Cerebellum (tissue), 4 donors: ENCODE measurements at places on chromosomes 1 and 21.

DNA sequence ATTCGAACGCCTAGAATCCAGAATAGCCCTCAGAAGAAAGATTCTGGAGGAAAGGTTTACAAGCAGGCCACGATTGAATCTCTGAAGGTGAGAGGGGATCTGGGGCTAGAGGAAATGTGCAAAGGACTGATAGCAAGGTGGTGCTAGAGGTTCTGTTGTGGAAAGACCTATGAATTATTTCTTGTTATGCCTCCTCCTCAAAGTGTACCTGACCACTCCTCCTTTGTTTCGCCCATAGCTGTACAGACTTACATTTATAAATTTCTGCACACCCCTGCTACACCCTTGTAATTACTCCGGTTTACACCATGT lies 986 bp downstream of the TCEANC2 start:
- DNase-seq = no peak

GRCh38 chr21:41410767-41411448 lies 15.1 kb upstream of the MX1 start:
- no peak for DNase-seq

GRCh38 chr21:34510148-34511142 lies 1.6 kb downstream of the KCNE1 start:
- DNase-seq = no peak

DNA sequence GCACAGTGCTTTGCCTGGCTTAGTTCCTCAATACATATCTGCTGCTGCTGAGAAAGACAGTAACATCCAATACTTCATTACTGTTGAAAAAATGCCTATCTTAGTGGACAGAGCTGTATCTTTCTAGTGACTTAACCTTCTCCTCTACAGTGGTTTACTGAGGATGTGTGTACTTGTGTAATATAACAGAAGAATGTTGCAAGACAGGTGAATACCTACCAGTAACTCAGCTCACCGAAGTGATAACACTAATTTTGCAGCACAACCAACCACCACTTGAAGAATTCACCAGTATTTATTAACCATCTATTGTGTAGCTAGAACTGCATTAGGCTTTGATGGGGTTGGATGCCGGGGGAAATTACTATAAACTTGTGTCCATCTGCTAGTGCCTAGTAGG lies 16.6 kb upstream of the TNN start:
- DNase-seq = no peak

DNA sequence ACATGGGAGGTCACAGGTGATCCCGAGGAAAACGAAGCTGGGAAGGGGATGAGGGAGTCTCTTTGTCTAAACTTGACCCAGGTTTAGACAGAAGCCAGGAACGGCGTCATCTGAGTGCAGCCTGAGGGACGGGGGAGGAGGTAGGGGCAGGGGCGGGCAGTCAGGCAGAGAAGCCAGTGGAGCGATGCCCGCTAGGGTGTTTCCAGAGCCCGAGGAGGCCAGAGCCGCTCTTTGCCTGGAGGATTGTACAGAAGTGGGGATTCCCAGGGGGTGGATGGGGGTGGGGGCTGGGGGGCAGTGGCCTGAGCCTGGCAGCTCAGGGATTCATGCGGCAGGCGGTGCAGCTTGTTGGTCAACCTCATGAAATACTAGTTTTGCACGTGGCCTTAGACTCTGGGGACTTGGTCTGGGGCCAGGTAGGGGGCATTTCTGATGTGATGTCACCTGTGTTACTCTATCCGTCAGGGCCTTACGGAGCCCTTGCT lies 58.4 kb downstream of the VPS26C start:
- no peak for DNase-seq

GRCh38 chr1:53889304-53890298 lies at the start of gene YIPF1:
YIPF1 (minus strand) TSS chr1:53889797; CDS start chr1:53888937, 860 bp downstream.
- DNase-seq = peak; percentile 96

DNA sequence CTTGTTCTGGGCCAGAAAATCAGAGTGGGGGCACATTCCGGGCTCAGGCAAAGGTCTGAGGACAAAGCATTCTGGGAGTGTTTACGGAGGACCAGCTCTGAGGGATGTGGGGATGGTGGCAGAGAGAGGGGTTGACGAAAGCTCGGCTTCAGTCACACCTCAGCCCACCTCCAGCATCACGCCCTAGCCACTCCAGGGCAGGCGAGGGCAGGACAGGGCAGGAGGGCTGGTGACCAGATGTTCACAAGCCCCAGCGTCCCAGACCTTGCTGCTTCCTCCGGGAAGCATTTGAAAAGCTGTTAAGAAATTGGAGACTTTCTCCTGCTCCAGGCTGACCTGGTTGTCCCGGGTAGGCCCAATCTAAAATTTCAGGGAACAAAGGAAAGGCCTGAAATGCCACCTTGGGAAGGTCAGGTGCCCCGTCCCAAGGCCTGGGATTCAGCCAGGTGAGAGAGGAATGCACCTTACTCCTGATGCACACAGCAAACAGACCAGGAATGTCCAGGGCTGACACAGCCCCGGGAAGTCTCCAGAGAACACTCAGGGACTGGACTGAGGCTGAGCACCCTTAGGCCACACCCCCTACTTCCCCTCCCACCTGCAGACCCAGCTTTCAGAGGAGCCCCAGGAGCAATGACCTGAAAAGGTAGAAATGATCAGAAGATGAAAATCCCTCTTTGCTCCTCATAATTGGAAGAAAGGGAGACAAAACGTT lies 71.9 kb upstream of the KLHDC7A start:
- no peak for DNase-seq

DNA sequence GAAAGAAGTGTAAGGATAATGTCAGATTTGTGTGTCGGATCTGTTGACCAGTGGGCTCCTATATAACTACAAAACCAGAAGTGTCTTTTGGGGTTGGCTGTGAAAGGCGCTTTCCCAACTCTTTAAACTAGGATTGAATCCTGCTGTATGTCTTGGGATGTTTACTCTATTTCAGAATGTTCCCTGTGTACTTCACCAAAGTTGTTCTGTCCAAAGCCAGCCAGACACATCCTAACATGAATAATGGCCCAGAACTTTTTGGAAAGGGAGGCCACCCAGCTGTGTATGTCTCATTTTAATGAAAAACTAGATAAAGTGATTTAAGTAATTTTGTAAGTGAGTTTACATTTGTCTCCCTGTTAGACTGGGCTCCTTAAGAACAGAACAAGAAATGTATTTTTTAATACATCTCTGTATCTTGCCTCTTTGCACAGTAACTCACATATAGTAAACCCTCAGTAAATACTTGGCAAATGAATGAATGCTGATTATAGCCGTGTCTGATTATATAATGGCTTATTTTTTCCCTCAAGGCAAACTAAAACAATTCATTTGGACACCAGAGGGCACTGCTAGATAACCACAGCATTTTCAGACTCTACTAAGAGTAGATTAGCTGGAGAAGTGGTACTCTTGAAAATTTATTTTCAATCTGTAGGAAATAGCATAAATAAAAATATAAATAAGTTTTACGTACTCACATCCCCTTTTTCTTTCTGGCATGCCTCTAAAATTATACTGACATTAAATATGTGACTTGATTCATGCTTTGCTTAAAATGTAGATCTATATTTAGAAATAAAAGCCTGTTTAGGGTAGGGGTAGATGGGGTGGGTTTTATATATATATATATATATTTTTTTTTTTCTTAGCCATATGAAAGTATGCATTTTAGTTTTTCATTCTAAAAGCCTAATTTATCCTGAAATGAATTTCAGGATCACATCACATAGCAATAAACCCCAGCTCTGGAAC lies 23.8 kb downstream of the TSEN15 start:
- peak; percentile 75 for DNase-seq

- no peak for DNase-seq
Measured at GRCh38 chr1:36658838-36659237, 176.1 kb upstream of the CSF3R start.

DNA sequence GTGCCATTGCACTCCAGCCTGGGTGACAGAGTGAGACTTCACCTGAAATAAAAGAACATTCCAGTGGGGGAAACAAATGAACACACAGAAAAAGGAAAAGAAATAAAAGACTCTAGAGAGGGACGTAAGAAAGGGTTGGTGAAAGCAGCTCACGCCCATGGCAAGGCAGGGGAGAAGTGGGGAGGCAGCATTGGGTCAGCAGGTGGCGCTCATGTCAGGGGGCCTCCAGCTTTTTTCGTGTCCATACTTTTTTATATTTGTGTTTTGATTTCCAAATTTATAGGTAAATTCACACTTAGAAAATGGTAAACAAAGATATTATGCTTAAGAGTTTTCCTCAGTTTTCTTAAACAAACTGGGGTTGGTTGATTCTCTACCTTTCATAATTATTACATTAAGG lies 45.5 kb downstream of the VPS13D start:
- no peak for DNase-seq

GRCh38 chr21:30027986-30028385 lies 88.2 kb upstream of the GRIK1 start:
- no peak for DNase-seq

- no peak for DNase-seq
Measured at GRCh38 chr1:178344513-178345091, 152.2 kb downstream of the CLEC20A start.

DNA sequence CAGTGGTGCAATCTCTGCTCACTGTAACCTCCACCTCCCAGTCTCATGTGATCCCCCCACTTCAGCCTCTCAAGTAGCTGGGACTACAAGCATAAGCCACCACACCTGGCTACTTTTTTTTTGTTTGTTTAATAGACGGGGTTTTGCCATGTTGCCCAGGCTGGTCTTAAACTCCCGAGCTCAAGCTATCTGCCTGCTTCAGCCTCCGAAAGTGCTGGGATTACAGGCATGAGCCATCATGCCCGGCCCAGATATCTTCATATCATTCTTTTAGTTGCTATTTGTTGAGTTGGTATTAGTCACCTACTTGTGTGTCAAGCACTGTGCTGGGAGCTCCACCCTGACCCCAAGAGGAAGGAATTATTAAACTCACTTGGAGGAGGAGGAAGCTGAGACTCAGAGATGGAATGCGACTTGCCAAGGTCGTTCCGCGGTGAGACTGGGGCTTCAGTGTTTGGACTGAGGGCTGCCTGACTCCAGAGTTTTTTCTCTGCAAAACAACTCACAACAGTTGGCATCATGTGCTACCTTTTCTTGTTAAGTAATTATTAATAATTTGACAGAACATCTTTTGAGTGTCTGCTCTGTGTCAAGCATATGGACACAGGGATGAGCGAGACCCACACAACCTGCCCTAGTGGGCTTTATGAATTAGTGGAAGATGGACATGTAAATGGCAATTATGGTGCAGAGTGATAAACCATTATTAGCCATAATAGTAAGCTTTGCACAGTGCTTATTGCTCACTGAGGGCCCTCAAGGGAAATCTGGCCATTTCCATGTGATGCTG lies 132.0 kb downstream of the FOXD2 start:
- no peak for DNase-seq

DNA sequence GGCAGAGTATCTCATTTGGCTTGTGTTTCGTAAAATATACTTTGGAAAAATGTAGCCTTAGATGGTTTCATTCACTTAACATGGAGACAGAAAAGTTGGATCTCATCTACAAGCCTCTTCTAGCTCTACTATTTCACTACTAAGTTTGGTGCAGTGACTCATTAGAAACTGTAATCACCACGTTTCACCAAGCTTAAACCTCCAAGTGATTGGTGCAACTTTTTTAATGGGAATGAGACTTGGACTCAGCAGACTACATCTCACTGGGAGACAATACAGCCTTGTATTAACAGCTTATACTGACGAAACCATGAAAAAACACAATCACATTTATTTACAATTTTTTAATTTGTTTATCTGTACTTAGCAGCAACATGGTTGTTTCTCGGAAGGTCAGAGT lies 29.9 kb upstream of the NRIP1 start:
- DNase-seq = no peak

DNA sequence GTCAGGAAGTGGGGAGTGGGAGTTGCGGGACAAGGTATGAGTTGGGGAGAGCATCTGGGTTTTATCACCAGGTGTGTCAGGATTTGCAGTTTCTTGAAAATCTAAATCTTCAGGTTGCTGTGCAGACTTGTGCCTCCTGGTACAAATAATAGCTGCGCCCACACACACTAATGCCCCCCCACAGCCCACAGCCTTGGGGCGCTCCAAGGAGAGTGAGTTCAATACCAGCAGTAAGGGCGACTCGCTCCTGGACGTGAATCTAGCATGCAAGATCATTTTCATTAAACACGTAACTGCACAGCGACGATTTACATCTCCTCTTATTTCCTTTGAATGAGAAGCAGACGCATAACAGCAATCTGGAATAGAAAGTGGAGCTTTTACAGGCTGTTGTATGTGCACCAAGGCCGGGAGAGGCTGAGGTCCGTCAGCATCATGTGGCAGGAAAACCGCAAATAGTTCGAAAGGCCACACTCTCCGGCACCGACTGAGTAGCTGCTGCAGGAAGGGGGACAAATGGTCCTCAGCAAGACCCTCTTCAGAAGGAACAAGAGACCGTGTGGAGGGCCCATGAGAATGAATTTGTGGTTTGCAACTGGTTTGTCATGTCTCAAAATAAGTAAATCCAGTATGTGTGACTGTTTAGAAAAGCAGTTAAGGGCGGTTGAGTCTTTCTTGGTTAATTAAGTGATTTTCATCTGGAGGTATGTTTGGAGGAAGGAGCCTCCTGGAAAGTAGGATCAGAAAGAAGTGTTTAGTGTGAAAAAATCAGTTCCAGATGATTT lies 439.5 kb downstream of the SMYD3 start:
- DNase-seq = no peak

GRCh38 chr1:17594690-17595601 lies 55.4 kb downstream of the ARHGEF10L start:
- no peak for DNase-seq

DNA sequence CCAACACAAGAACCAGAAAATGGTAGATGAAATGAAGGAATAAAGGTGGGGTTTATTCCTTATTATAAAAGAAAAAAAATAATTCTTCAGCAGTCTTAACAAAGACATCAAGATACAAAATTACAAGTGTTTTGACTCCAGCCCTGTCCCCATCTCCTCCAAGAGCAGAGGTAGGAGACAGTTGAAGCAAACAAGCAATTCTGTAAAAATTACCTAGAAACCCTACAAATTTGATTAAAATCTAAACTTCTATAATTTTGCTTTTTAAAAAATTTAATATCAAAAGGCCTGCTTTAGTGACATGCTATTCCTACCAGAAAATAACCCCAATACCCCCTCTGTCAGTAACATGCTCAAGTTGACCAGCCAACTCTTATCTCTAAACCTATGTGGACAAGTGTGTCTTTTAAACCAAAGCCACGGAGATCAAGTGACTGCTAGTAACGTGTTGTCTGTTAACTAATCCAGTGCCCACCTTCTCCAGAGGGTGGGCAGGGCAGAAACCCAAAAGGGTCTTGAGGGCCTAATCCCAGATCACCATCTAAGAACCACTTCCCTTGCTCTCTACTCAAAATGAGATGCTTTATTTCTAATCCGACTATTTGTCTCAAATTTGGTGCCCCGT lies 8.4 kb downstream of the GLUL start:
- DNase-seq = no peak

GRCh38 chr21:36769051-36769839 lies 70.3 kb downstream of the SIM2 start:
- peak; percentile 53 for DNase-seq
